ENCODE measurements at places on chromosomes 4 and X. TPM values are rescaled to one million over a fixed set of nuclear protein-coding genes. Genes with fewer than 3 reads are reported as not detected.

The CT83 gene
- not detected for total RNA-seq

The UGT2B11 gene
- total RNA-seq, result not detected

The TAF7L gene
- total RNA-seq, result under 0.01 TPM

The CDKL2 gene
- under 0.01 TPM for total RNA-seq

The PGAM4 gene
- not detected for total RNA-seq

The FRMD7 gene
- not detected for total RNA-seq

The GABRE gene
- total RNA-seq, result 7.6 TPM

The MAP9 gene
- total RNA-seq, result under 0.01 TPM

The MTTP gene
- not detected for total RNA-seq

The ERAS gene
- not detected for total RNA-seq

The DSPP gene
- total RNA-seq, result not detected

The SPARCL1 gene
- total RNA-seq, result 4.2 TPM

The NR0B1 gene
- not detected for total RNA-seq

The C4orf36 gene
- not detected for total RNA-seq

The NAP1L2 gene
- 2.0 TPM for total RNA-seq

The FAM114A1 gene
- total RNA-seq, result 56.9 TPM

The S100G gene
- not detected for total RNA-seq

The IL13RA2 gene
- total RNA-seq, result 0.20 TPM

The ETDA gene
- not detected for total RNA-seq

The GPM6B gene
- total RNA-seq, result not detected

The HPGD gene
- not detected for total RNA-seq

The RHOXF1 gene
- total RNA-seq, result not detected

The FAM199X gene
- 19.6 TPM for total RNA-seq

The H2BW1 gene
- total RNA-seq, result not detected

The TMEM128 gene
- 16.3 TPM for total RNA-seq

The AKAP14 gene
- total RNA-seq, result not detected

The NPY5R gene
- not detected for total RNA-seq

The MAGEC1 gene
- total RNA-seq, result not detected

The ADH1A gene
- total RNA-seq, result not detected

The FRMPD3 gene
- total RNA-seq, result not detected

The MAGEB1 gene
- total RNA-seq, result not detected

The SGMS2 gene
- total RNA-seq, result 31.8 TPM

The PWWP3B gene
- total RNA-seq, result under 0.01 TPM

The PCDH18 gene
- 0.22 TPM for total RNA-seq

The FGFBP2 gene
- not detected for total RNA-seq

The TRIM75 gene
- total RNA-seq, result not detected

The FHDC1 gene
- 0.22 TPM for total RNA-seq

The KIAA1210 gene
- not detected for total RNA-seq

The ZNF185 gene
- total RNA-seq, result 9.2 TPM

The PTCHD1 gene
- total RNA-seq, result not detected

The SLC25A4 gene
- total RNA-seq, result 6.3 TPM

The ASB12 gene
- total RNA-seq, result not detected

The SSX2 gene
- total RNA-seq, result not detected

The ADAMTS3 gene
- 0.40 TPM for total RNA-seq

The TRMT2B gene
- total RNA-seq, result 13.9 TPM

The SPANXN4 gene
- total RNA-seq, result not detected

The RPS6KA6 gene
- total RNA-seq, result 0.99 TPM

The ZNF182 gene
- 3.8 TPM for total RNA-seq

The PPP4R3C gene
- total RNA-seq, result not detected
